ENCODE measurements at places on chromosomes 16 and 17. TPM values are rescaled to one million over a fixed set of nuclear protein-coding genes. Genes with fewer than 3 reads are reported as not detected.

GRCh38 chr17:62720126-62720850, 87.8 kb downstream of the MARCHF10 start:
- no peaks in the 10 kb centered on the region for H3K4me1 ChIP-seq
- no peaks in the 10 kb centered on the region for H3K36me3 ChIP-seq
- DNase-seq = no peak
- no peak overlapping the region for H3K27ac ChIP-seq
- no peak overlapping the region for H3K4me3 ChIP-seq
- H3K27me3 ChIP-seq = peaks cover 7% of the 10 kb centered on the region

- no peaks in the 10 kb centered on the region for H3K27me3 ChIP-seq
- H3K4me1 ChIP-seq = peaks cover 13% of the 10 kb centered on the region
- DNase-seq = peak; percentile 37
- H3K27ac ChIP-seq = no peak overlapping the region
- H3K4me3 ChIP-seq = no peak overlapping the region
Observed at GRCh38 chr16:69276148-69277115, 34.7 kb upstream of the VPS4A start.

- peaks cover 3% of the 10 kb centered on the region for H3K36me3 ChIP-seq
- no peak for DNase-seq
- peak overlapping the region; percentile 61 for H3K27ac ChIP-seq
- peaks cover 10% of the 10 kb centered on the region for H3K4me1 ChIP-seq
- no peaks in the 10 kb centered on the region for H3K27me3 ChIP-seq
- H3K4me3 ChIP-seq = no peak overlapping the region
Observed at GRCh38 chr17:82751171-82751570, 694 bp upstream of the TBCD start.

DNA sequence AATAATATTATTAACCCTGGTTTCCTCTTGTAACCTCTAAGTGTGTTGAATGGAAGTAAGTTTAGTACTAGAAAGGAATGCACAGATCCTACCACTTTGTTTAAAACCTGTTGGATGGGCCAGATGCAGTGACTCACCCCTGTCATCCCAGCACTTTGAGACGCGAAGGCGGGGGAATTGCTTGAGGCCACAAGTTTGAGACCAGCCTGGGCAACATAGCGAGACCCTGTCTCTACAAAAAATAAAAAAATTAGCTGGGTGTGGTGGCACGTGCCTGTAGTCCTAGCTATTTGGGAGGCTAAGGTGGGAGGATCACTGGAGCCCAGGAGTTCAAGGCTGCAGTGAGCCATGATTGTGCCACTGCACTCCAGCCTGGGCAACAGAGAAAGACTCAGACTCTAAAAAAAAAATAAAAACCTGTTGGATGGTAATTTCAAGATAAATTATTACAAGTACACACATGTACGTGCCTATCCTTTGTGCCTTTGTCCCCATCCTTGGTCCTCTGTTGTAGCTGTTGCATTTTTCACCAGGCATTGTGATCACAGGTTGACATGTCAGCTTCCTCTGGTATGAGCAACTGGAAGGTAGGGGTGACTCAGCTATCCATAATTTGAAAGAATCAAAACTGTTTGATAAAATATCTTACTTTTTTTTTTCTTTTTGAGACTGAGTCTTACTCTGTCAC, 30.7 kb upstream of the METTL9 start:
- no peak for DNase-seq
- H3K4me1 ChIP-seq = peaks cover 10% of the 10 kb centered on the region
- no peak overlapping the region for H3K4me3 ChIP-seq
- H3K27ac ChIP-seq = no peak overlapping the region
- H3K27me3 ChIP-seq = no peaks in the 10 kb centered on the region

DNA sequence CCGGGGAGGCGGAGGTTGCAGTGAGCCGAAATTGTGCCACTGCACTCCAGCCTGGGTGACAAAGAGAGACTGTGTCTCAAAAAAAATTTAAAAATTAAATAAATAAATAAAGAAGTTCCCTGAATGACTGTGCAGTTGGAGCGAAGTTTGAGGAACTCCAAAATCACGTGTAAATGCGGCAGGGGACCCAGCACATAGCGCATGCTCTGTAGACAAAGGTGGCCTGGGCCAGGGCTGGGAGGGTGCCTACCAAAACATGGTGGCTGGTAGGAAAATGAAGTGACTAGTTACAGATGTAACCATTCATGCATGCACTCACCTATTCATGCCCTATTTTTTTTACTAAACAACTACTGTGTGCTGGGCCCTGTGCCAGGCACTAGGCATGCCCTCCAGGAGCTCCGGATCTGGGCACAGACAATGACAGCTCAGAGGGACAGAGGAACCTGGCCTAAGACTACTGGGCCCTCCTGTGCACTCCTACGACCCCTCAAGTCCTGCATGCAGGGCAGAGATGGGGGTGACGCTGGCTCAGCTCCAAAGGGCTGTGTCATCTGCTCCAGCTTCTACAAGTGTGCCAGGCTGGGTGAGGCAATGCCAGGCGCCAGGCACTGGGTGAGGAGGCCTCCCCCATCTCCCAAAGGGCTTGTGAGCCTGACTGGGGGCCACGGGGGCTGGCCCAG, 65.3 kb downstream of the RMI2 start:
- no peak overlapping the region for H3K4me3 ChIP-seq
- no peaks in the 10 kb centered on the region for H3K27me3 ChIP-seq
- H3K27ac ChIP-seq = no peak overlapping the region
- peak; percentile 48 for DNase-seq

DNA sequence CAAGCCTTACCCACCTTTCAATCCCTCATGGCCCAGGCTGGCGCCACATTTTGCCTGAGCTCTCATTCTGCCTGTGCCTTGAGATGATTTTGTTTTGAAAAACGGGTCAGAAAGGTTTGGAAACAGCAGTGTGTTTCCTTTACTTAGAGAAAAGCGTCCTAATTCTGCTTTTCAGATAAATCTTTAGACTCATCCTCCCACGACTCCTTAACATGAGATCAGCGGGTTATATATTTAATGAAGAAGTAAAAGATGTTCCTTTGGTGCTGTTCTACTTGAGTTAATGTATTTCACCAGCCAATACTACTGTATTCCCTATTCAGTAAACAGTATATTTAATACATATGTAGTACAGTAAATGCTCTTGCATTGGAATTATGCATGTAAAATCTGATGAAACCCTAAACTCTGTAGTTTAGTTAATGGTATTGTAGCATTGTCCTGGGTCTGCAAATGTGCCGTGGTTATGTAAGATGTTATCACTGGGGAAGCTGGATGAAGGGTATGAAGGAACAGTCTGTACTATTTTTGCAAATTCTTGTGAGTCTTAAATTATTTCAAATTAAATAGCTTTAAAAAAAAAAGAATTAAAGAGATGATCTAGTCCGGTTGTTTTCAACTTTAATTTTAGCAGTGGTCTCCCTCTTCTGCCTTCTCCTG, 199.4 kb upstream of the CACNG5 start:
- no peak for DNase-seq
- no peaks in the 10 kb centered on the region for H3K27me3 ChIP-seq
- H3K4me3 ChIP-seq = no peak overlapping the region
- H3K36me3 ChIP-seq = no peaks in the 10 kb centered on the region
- H3K4me1 ChIP-seq = no peaks in the 10 kb centered on the region

DNA sequence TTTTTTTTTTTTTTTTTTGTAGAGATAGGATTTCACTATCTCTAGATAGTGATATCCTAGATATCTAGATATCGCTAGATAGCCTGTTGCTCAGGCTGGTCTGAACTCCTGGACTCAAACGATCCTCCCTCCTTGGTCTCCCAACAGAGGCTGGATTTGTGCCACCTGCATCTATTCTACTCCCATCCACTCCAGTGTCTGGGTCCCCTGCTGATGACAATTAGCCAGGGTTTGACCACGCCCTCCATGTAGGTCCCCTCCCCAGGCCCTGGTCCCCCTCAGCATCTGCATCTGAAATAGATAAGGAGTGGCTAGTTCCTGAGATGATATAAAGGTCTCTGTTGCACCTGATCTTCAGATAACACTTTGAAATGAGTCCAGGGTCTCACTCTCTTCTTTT, 2.2 kb downstream of the ZNF688 start:
- H3K4me3 ChIP-seq = no peak overlapping the region
- DNase-seq = no peak
- H3K4me1 ChIP-seq = peaks cover 32% of the 10 kb centered on the region
- no peaks in the 10 kb centered on the region for H3K36me3 ChIP-seq
- no peak overlapping the region for H3K27ac ChIP-seq
- no peaks in the 10 kb centered on the region for H3K27me3 ChIP-seq

DNA sequence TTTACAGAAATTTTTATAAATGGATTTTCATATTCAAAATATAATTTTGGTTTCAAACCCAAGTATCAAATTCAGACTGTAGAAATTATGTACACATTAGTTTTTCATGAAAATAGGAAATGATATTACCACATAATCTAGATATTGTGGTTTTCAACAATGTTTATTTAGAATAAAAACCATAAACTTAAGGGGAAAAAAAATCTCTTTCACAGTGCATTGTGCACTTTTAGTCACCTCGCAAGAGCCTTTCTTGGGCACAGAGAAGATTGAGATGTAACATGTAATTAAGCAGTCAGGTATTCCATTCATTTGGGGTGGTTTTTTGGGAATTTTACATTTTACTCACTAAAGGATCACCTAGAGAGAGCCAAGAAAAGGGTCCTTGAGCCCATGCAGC, 104.0 kb downstream of the TANC2 start:
- H3K36me3 ChIP-seq = no peaks in the 10 kb centered on the region
- H3K4me1 ChIP-seq = no peaks in the 10 kb centered on the region
- no peak overlapping the region for H3K27ac ChIP-seq
- no peaks in the 10 kb centered on the region for H3K27me3 ChIP-seq
- DNase-seq = no peak

Gene MYH1
- not detected for total RNA-seq

DNA sequence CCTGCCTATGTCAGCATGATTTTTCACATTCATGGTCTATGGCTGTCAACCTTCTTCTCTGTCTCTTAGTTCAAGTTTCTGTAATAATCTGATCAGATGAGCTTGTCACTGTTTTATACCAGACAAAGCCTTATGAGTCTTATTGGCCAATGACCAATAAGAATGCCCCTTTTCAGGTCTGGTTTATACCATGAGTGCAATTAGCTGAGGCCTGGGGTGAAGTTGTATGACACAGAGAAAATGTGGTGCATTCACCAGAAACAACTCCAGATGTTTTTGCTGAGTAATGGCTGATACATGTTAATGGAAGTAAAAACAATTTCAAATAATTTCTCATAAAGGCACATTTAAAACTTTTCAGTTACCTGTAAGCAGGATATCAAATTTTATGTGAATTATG, 218.6 kb upstream of the CDH8 start:
- no peaks in the 10 kb centered on the region for H3K4me1 ChIP-seq
- no peaks in the 10 kb centered on the region for H3K36me3 ChIP-seq
- no peak overlapping the region for H3K4me3 ChIP-seq
- H3K27me3 ChIP-seq = no peaks in the 10 kb centered on the region
- no peak for DNase-seq

Gene PRR35
- not detected for total RNA-seq

Gene C17orf50
- not detected for total RNA-seq

Gene HSD17B1
- total RNA-seq = 0.60 TPM

DNA sequence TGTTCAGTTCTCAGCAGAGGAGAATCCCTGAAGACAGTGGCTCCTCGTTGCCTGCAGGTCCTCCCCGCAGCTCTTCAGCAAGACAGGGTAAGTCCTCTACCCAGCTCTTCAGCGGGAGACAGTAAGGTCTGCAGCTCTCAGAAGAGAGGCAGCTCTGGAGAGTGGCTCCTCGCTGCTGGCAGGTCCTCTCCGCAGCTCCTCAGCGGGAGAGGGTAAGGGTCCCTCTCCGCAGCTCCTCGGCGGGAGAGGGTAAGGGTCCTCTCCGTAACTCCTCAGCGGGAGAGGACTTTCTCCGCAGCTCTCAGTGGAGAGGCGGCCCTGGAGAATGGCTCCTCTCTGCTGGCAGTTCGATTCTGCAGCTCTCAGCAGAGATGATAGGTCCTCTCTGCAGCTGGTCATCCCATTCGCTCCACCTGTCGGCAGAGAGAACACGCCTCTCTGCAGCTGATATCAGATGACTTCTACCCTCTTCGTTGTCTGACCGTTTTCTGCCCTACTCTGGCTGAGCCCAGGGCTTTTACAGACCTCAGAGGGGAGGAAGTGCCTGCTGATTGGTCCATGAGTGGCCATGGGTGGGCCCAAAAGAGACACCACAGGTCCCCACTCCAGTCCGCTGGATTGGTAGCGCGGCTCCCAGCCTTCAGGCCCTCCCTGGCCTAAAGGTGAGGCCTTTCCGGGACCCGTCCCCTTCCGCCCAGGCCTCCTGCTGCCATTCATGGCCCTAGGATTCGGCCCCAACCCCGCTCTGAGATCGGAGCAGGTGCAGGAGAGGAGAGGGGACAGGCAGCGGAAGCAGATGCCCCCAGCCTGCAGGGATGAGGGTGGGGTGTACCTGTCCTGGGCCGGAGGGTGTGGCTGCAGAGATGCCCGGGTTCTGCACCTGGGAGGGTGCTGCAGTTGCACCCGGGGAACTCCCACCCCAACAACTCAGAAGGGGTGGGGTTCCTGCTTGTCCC, 11.9 kb upstream of the SHCBP1 start:
- no peak overlapping the region for H3K27ac ChIP-seq
- no peaks in the 10 kb centered on the region for H3K27me3 ChIP-seq
- DNase-seq = no peak
- H3K4me3 ChIP-seq = no peak overlapping the region
- no peaks in the 10 kb centered on the region for H3K36me3 ChIP-seq
